SHP77 (cell line): ENCODE measurements at places on chromosomes 6 and 20.

- DNase-seq, result no peak
These were observed 72.3 kb downstream of the QKI start for GRCh38 chr6:163486821-163487220.

DNA sequence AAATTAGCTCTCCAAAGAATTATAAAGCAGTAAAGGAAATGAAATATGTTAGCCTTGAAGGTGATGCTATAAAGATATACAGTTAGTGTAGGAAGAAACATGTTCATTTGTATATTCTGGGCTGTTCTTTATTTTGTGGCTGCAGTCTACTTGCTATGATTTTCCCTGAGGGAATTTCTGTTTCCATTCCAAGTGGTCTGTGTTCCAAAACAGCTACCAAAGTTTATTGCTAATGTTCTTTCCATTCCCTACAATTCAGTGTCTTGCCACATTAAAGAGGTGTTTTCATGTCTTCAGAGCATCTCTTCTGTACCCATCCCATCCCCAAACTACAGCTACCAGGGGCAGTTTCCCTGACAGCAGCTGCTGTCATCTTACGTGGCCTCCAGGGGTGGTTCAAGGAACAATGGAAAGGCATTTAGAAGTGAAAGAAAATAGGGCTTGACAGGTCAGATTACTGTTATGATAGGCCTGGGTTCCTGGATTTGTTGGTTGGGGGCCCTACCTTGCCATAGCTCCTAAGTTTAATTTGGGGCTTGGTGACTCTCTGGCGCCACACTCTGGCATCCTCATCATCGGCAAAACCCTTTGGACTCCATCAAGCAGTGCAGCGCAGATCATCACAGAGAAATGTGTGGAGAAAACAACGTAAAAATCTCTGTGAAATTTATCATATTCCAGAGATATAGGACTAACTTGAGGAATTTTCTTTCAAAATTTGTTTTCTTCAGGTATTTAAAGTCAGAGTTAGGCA, 33.8 kb upstream of the AIG1 start:
- peak; percentile 23 for DNase-seq

DNA sequence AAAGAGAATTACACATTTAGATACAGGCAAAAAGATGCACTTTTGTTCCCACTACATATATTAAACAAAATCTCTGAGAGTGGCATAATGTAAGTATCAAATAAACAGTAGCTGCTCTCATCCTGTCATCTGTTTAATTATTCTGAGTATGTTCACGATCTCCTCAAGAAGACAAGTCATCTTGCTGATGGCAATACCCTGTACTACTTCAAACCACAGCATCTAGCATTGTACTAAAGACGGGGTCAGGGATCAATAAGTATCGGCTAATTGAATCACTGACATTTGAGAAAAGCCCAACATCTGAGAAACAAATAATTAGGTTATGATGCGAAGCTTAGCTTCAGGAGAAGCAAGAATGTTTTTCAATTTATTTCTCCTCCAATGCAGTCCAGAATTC, 175.1 kb downstream of the PTPRK start:
- DNase-seq, result no peak

DNA sequence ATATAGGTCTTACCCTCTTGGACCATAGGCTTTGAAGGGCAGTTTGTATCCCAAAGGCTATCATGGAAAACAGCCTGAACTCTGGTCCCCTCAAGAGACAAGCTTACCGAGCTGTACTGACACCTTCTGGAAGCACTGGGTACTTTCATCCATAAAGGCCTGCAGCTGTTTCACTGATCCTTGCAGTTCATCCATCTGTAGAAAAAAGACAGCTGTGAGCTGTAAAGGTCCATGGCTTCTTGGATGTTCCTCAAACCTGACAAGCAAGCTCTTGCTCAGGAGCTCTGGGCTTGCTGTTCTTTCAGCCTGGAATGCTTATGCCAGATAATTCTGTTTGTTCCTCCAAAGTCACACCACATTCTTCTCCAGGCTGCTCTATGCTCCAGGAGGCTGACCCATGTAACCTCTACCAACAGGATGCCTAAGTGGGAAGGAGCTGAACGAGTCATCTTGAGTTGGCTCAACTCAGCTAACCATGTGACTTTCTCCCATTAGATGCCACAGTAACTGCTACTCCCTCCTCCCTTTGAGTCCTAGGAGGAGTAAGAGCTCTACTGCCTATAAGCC, 8.8 kb upstream of the NDRG3 start:
- peak; percentile 69 for DNase-seq

DNA sequence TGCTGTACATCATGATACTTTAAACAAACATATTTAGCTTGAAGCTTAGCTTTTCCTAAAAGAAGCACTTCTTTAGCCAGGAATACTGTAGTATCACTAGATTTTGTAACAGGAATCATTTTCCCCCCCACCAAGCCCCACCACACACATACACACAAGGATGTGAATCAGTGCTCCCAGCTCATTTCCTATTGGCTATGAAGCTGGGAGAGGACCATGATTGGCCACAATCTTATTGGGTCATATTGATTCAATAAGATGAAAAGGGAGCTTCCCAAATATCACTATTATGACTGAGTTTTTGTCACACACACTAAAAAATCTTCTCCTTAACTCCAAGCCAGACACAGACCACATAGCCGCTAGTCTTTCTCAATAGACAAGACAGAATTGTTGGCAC, 140.5 kb upstream of the TNFAIP3 start:
- no peak for DNase-seq

- DNase-seq, result no peak
These were observed 17.7 kb downstream of the SNPH start for GRCh38 chr20:1283522-1284510.

DNA sequence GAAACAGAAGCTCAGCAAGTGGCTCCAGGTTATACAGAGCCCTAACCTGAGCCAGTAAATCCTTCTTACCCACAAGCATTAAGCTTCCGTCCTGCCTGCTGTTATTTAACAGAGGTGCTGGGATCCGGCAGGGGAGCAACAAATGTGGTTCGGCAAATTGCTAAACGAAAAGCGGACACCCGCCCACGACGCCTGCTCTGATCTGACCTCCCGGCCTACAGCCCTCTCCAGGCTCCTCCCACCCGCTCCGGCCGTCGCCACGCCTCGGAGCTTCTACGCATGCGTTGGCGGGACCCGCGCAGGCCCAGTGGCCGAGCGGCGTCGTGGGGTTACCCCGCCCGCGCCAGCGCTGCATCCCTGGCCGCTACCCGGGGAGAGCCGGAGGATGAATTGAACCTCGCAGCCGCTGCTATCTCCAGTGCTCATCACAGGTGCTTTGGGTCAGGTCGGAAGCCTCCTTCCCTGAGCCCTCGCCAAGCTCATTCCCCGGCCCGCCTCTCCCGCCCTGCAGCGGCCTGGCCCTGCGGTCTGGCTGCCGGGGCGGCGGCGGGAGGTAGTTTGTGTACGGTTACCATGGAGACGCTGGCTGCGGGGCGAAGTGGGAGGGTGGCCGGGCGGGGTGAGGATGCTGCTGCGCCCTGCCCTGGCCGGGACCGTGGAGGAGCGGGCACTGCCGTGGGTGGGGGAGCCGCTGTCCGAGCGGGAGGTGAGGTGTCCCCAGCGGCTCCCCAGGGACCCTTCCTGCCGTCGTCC, at the start of gene ARMC2:
ARMC2 (plus strand) TSS at position 307 of the 753 bp plus-strand sequence. CDS start 5,846 bp downstream, outside the sequence.
- peak; percentile 77 for DNase-seq

DNA sequence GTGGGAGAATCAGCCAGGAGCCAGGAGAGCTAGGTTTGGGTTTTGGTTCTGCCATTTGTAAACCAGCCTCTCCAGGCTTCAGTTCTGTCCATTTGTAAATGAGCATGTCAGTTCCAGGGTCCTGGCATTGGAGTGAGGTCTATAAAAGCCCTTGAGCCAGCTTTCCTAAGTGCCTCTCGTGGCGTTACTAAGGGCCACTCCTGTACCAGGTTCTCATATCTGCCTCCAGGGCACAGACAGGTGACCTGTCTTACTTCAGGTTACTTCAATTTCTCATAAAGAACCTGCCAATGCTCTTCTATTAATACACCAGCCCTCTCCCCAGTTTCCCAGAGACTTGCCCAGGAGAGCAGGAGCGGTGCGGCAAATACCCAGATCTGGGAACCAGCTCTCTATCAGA, 101.9 kb downstream of the VEGFA start:
- DNase-seq, result no peak
